Panc1 (cell line): ENCODE measurements at places on chromosomes 3 and 15. TPM values are rescaled to one million over a fixed set of nuclear protein-coding genes. Genes with fewer than 3 reads are reported as not detected.

GRCh38 chr3:27354588-27355203, 14.5 kb downstream of the NEK10 start:
- no peak for DNase-seq

DNA sequence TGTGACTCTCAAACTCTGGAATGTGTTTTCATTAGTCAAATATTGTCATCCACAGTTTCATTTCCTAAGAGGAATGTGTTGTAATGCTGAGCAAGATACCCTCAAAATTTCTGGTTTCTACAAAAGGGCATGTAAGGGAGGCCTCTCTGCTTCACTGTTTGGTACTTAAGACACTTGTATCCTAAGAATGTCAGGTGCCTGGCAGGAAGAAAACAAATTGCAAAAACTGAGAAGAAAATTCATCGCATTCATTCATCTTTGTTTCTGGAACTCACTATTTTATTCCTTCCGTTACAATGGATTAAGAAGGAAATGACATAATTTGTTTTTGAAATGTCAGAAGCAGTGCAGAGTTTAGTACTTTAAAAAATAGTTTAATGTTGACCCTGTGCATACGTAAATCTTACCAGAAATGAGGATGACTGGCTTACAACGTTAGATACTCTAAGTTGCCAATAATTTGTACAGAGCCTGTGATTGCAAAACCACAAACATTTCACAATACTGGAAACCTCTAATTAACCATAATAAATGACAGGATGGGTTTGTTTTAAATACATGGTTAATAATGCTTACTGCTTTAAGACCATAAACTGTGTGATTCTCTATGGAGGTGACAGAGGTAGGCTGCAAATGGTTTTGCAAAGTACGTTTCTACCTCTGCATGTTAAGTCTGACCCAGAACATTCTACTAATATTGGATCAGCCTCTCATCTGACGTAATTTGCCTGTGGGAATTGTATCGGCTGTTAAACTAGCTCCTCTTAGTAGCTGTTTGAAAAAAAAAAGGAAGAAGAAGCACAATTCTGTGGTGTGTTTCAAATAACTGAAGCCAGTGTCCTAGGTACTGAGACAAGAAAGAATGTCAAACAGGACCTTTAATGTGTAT, 477.8 kb downstream of the RBMS3 start:
- DNase-seq, result no peak

RGMA gene
- 0.62 TPM for total RNA-seq

SECISBP2L gene
- 40.5 TPM for total RNA-seq

DNA sequence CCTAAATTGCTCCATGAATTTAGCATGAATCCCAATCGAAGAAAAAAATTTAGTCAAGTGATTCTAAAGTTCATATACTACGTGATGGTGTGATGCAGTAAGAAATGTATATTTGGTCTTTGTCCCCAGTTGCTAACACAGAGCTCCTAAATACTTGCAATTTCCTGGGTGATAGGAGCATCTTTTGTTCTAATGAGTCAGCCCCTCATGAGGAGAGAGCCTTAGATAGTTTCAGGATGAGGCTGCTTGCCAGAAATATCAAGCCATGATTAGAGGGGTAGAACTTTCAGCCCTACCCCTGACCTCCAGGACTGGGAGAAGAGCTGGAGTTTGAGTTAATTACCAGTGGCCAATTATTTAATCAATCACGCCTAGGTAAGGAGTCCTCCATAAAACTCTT, 170.2 kb downstream of the PDE8A start:
- DNase-seq, result no peak
